Endothelial cell of umbilical vein (primary cell): ENCODE measurements at places on chromosomes 6 and 20.

DNA sequence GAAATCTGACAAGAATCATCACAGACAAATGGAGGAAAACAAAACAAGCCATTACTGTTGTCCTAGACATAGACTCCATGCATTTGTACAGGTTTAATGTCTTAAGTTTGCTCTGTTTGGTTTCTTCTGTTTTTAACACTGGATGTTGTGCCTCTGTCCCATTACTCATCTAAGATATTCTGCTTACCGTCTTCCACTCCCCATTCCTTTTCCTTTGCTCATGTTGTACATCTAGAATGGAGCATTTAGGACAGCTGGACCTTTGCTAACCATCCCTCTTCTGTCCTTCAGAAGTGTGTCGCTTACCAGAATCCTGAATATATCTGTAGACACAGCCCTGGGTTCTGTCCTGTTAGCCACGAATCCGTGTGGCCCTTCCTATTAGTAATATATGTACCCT, 35.2 kb downstream of the RAB22A start:
- no peak for DNase-seq

GRCh38 chr6:167767715-167768107, 59.0 kb upstream of the AFDN start:
- DNase-seq, result no peak

GRCh38 chr6:14727494-14728395, 518.1 kb upstream of the JARID2 start:
- DNase-seq, result no peak

DNA sequence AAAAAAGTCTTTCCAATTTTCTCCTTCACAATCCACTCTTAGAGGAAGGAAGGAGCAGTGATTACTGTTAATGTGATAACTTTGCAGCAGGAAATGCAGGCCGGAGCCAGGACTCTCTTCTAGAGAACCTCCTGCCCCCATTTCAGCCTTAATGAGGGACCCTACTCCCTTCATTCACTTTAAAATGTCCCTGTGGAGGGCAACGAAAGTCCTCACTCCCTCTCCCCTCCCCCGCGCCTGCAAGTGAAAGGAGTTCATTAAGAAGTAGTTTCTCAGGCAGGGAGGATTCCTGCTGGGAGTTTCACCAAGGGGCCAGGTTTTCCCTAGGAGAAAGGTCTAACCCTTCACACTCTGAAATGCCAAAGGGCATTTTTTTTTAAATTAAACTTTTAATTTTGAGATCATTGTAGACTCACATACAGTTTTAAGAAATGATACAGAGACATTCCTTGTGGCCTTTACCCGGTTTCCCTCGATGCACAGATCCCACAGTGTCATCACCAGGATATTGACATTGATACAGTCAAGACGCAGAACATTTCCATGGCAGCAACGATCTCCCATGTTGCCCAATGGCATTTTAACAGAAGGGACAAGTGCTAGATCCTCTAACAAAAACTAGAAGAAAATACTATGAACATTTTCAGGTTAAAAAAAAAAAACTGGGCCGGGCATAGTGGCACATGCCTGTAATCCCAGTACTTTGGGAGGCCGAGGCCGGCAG, 6.8 kb upstream of the COMMD7 start:
- no peak for DNase-seq

GRCh38 chr20:6599876-6600735, 167.4 kb upstream of the BMP2 start:
- DNase-seq, result no peak

- no peak for DNase-seq
Observed at GRCh38 chr20:23746321-23746720, 4.4 kb downstream of the CST1 start.

DNA sequence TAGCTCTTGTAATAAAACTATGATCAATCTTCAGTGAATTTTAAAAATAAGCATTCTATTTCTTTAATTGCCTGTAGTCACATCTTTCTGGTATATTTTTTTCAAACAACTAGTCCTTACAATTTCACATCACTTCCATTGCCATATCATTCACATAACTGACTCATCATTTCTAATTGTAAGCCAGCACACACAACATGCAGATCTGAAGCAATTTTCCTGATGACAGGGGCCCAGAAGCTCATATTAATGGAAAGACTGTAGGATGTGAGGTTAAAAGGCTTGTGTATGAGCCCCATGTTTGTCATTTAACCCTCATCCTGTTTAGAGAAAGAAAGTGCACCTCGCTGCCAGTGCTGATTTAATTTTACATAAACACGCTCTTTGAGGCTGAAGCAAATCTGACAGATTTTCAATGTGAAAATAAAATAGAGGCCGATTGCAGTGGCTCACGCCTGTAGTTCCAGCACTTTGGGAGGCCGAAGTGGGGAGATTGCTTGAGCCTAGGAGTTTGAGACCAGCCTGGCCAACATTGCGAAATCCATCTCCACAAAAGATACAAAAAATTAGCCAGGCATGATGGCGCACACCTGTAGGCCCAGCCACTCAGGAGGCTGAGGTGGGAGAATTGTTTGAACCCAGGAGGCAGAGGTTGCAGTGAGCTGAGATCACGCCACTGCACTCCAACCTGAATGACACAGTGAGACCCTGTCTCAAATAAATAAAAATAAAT, 40.1 kb upstream of the LTV1 start:
- DNase-seq, result peak; percentile 74

GRCh38 chr20:58545565-58546415, 30.6 kb upstream of the APCDD1L start:
- no peak for DNase-seq

- DNase-seq, result peak; percentile 33
Observed at GRCh38 chr6:131858765-131859415, 51.1 kb downstream of the ENPP1 start.

DNA sequence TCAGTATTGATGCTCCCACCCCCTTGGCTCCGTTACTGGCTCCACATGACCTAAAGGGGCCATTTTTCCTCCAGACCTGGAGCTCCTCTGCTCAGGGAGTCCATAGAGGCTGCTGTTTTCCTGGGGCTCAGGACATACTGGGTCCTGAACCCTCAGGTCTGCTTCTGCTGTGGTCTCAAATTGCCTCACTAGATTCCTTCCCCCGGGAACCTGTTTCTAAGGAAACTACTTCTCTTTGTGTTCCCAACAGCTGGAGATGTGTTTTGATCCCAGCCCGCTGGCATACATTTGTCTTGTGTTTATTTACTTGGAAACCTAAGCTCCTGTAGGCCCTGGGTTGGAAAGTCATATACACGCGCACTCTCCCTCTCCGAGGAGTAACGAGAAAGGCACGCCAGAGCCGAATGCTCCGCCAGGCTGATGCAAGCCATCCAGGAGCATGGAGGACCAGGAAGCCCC, 222.8 kb downstream of the UST start:
- DNase-seq, result no peak

GRCh38 chr20:3161316-3162079, 1.8 kb upstream of the FASTKD5 start:
- no peak for DNase-seq

DNA sequence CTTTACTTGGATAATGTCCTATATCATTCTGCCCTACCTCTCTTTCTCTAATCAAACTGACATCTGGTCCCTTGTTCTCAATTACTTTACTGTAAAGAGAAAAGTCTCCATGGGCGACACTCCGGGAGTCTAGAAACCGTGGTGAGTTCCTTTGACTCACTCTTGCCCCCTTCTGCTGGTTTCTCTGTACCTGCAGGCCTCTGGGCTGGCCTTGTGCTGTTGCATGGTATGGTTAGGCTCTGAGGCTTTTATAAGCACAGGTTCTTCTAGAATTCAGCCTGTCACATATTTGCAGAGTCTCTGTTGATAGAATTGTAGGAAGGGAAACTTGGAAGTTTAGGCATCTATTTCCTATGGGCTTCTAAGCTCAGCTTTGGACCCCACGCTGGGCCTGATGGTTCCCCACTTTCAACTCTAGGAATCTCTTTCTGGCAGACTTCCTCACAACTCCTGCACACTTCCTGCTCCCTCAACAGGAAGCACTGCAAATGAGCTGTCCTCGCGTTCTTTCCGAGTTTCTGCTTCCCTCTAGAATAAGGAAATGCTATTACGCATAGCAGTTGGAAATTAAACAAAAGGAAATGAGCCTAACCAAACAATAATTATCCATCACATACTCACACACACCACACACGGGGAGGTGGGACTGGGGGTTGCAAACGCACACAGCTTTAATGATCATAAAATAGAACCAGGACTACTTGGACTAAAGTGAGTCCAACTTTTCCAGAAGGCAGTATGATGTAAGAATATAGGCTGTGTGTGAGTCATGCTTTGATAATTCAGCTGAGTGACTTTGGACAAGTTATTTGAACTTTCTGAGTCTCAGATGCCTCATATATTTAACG, 683.3 kb downstream of the QKI start:
- DNase-seq, result peak; percentile 94

- DNase-seq, result no peak
Observed at GRCh38 chr6:136989571-136990241, 55.1 kb downstream of the IL20RA start.

DNA sequence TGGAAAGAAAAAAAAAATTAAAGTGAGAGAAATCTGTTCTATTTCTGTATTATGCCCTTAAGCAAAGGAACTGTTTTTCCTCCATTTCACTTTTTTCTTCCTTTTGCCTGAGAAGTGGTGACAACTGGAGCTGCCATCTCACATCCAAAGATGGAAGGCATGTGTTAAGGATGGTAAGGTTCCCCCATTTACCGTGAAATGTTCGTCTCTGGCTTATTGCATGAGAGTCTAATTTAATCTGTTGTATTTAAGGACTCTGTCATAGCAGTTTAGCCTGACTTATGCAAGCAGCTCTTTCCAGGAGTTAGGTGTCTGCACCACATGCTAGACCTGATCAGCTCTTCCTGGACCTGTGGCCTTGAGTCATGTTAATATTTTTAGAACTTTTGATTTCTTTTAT, 389.5 kb upstream of the MAP3K7 start:
- no peak for DNase-seq

DNA sequence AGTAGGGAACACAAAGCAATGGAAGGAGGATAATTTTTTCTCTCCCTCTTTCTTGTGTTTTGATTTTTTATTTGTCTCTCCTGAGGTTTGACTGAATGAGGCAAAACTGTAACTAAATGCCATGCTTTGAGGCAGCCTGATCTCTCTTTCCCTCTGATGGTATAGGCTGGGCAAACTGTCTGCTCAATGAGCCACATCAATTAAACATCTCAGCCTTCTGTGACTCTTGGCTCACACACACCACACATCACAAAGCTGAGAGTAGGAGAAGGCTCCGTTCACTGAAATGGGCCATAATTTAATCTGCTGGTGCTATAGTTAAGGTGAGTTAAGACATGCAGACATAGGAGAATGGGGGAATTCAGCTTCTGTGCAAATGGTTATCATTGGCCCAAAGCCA, 28.1 kb upstream of the SCGN start:
- DNase-seq, result no peak
